NCI-H187 (cell line): ENCODE measurements at places on chromosomes 4 and X.

DNA sequence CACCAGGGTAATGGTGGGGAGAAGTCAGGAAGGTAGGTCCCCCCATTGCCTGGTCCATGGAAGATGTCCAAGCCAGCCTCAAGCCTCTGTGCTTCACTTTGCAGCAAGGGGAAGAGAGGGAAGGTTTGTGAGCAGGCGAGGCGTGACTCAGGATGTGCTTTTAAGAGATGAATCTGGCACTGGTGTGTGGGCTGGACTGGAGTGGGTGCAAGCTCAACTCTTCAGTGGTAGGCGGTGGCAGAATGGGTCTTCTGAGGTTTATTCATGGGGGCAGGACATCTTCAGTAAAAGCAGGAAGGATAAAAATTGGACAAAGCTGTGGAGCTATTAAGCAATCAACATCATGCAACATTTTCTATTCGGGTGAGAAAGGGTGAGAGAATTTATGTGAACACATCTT lies 19.4 kb downstream of the GPM6B start:
- no peak for DNase-seq

GRCh38 chr4:47836641-47837093 lies 1.2 kb downstream of the CORIN start:
- DNase-seq, result no peak

DNA sequence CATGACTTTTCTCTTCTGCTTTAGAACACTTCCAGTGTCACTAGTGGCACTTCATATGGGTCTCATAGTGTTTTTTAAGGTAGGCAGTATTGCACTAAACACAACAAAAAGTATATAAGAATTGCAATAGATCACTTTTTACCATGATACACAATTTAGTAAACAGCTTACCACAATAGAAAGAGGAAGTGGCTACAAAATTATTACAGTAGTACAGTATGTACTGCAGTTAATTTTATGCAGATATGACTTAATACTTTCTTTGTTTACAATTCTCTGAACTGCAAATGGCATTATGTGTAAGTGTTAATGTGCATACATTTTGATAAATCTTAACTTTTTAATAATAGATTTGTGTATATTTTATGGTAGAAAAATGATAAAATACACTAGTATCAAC lies 157.3 kb downstream of the RRAGB start:
- no peak for DNase-seq

GRCh38 chr4:130288576-130288975 lies 1192.6 kb downstream of the C4orf33 start:
- DNase-seq, result no peak

GRCh38 chr4:130820448-130820847 lies 1724.5 kb downstream of the C4orf33 start:
- DNase-seq, result no peak

DNA sequence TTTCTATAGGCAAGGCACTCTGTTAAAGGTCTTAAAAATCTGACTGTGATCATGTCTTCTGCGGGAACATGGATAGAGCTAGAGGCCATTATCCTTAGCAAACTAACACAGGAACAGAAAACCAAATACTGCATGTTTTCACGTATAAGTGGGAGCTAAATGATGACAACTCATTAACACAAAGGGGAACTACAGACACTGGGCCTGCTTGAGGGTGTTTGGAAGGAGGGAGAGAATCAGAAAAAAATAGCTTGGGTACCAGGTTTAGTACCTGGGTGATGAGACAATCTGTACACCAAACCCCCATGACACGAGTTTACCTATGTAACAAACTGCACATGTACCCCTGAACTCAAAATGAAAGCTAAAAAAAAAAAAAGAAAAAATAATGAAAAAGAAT lies 12.1 kb downstream of the SLC7A11 start:
- no peak for DNase-seq

DNA sequence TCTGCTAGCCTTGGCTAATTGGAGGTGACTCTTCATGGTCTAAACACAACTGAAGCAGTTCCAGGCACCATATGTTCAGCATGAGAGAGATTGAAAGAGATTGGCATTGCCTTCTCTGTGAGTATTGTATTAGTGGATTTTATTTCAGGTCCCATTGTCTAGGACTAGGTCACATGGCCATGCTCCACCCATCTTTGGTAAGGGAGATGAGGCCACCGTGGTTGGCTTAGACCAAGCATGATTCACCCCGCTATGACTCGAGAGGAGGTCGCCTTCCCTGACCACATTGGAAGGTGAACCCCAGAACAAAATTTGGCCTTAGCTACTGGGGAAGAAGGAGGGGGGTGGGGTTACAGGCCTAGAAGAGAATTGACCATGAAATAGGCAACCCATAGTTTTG lies 109.9 kb upstream of the BCOR start:
- no peak for DNase-seq

- no peak for DNase-seq
Measured at GRCh38 chr4:52780206-52780605, 29.0 kb upstream of the ERVMER34-1 start.

DNA sequence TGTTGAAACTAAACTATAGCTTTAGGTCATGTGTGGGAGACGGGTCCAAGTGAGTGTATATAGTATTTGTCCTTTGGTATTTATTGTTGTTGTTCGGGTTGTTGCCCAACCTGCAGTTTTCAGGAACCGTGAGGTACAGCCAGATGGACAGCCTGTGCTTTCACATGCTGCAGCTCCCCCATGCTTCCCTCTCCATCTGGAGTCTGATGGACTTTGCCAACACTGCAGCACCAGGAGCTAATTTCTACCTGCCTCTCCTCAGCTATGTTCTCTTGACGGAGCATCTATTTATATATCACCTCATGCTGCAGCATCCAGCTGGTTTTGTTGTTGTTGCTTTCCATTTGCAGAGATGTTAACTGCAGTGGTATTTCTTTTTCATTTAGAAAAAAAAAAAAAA lies 80.1 kb downstream of the TLL1 start:
- DNase-seq, result no peak

GRCh38 chr4:27716693-27717430 lies 856.2 kb downstream of the STIM2 start:
- DNase-seq, result no peak

- no peak for DNase-seq
Measured at GRCh38 chr4:182089326-182089725, 153.9 kb upstream of the TENM3 start.

GRCh38 chr4:55757356-55757952 lies 62.1 kb upstream of the EXOC1L start:
- DNase-seq, result no peak

GRCh38 chr4:115054836-115055235 lies 58.6 kb downstream of the NDST4 start:
- DNase-seq, result no peak

- DNase-seq, result peak; percentile 32
Measured at GRCh38 chr4:2583517-2583916, 47.1 kb downstream of the FAM193A start.

GRCh38 chrX:112011376-112011775 lies 71.2 kb downstream of the TRPC5 start:
- DNase-seq, result no peak
